Activated CD8-positive, alpha-beta memory T cell treated with anti-CD3 and anti-CD28 coated beads for 24 hours (primary cell): ENCODE measurements at places on chromosomes 2 and 18.

DNA sequence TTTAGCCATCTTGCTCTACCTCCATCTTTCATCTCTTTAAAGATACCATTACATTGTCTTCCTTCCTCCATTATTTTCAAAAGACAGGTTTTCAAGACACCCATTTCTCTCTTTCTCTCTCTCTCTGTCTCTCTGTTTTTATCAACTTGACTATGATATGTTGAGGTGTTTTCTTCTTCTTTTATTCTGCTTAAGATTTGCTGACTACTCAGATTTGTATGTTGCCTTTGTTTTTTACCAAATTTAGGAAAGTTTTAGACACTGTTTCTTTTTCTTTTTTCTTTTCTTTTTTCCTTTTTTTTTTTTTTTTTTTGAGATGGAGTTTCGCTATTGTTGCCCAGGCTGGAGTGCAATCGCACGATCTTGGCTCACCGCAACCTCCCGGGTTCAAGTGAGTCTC lies 647.5 kb upstream of the VRK2 start:
- DNase-seq = no peak

- no peak for DNase-seq
Observed at GRCh38 chr2:226652369-226652768, 147.3 kb downstream of the IRS1 start.

GRCh38 chr18:77131652-77132368 lies 773 bp downstream of the MBP start:
- DNase-seq = peak; percentile 83

GRCh38 chr2:42787424-42787787 lies 5.0 kb downstream of the HAAO start:
- DNase-seq = peak; percentile 48

GRCh38 chr2:174573621-174574081 lies 24.0 kb downstream of the WIPF1 start:
- DNase-seq = no peak

DNA sequence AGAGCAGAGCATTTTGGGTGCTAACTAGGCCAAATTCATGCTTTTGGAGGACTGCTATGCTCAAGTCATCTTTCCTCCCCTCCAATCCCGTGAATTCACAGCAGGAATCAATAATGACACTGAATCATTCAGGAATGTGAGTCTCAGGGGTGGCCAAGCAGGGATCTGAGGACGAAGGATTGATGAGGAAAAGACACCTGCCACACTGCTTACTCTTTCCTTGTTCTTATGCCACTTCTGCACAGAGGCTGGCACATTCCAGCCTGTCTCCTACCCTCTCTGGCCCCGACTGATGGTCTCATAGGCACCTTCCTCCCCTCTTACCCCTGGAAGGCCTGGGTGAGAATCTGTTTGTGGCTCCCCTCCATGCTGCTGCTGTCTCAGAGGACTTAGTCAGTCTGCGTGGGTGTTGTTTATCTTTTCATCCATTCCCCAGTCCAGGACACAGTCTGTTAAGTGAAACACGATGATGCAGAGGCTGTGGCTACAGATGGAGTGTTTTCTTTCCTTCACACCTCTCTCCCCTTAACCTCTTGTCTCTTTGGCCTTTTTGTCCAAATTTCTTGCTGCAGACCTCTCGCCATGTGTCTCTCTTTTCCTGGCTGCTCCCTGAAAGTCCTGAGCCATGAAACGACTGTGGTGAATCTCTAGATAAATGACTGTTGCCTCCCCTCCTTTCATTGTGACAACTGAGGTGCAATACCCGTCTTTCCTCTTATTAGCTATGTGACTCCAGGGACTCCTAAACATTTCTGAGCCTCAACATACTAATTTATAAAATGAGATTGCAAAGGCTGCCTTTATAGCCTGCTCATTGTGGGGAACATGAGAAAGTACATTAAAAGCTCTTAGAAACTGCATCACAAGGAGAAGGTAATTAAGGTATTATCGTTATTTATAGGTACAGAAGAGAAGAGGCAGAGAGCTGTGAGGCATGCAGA lies 86.9 kb downstream of the RDH14 start:
- no peak for DNase-seq

DNA sequence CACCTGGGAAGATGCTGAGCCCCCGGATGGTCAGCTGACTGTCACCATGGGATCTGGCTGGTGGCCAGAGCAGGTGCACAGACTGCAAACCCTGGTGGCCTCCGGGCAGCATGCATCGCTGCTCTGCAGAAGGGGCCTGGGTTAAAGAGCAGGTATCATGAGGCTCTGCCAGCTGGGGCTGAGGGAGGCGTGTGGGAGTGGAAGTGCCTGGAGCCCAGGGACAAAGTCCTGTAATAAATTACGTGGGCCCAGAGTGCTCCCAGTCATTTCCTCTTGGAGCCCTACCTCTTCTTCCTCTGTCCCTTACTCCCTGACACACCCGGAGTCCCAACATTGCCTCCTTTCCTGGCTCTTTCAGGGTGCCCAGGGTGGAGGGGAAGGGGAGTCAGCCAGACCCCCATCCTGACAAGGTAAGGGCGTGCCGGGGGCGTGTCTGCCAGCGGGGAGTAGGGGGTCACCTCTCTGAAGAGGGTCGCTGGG lies at the start of gene MYO7B:
TSS of gene MYO7B (plus strand) at position 262 of the 480 bp plus-strand sequence. CDS start 24,040 bp downstream, outside the sequence.
- DNase-seq = no peak

GRCh38 chr2:228140934-228141528 lies 40.5 kb downstream of the SPHKAP start:
- DNase-seq = no peak

DNA sequence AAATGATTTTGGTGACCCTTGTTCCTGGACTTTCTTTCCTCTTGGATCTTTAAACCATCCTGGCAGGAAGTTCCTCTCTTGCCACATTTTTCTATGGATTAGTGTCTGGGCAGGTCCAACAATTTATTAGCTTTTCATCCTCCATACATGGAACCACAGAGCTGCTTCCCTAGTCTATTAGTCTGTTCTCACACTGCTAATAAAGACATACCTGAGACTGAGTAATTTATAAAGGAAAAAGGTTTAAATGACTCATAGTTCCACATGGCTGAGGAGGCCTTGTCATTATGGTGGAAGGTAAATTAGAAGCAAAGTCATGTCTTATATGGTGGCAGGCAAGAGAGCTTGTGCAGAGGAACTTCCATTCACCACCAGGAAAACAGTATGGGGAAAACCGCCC lies 122.9 kb downstream of the DDX1 start:
- DNase-seq = no peak

- DNase-seq = no peak
Observed at GRCh38 chr2:178345951-178346350, 105.0 kb downstream of the PRKRA start.

GRCh38 chr2:152175012-152175367 lies 573 bp downstream of the STAM2 start:
- DNase-seq = no peak
